ENCODE measurements at places on chromosomes 7 and 10. TPM values are rescaled to one million over a fixed set of nuclear protein-coding genes. Genes with fewer than 3 reads are reported as not detected.

TLX1 gene
- not detected for total RNA-seq

KCNH2 gene
- total RNA-seq: 4.6 TPM

C10orf53 gene
- not detected for total RNA-seq

ZKSCAN1 gene
- total RNA-seq: 70.8 TPM

STEAP4 gene
- not detected for total RNA-seq

EIF5AL1 gene
- total RNA-seq: 1.1 TPM

KNDC1 gene
- 2.6 TPM for total RNA-seq

GPR85 gene
- total RNA-seq: 1.3 TPM

LDB3 gene
- 3.9 TPM for total RNA-seq

CNPY1 gene
- not detected for total RNA-seq

NXPH1 gene
- not detected for total RNA-seq

SFTPA1 gene
- not detected for total RNA-seq

GRCh38 chr7:13518738-13519137 lies 470.7 kb downstream of the ETV1 start:
- DNase-seq: no peak

DNA sequence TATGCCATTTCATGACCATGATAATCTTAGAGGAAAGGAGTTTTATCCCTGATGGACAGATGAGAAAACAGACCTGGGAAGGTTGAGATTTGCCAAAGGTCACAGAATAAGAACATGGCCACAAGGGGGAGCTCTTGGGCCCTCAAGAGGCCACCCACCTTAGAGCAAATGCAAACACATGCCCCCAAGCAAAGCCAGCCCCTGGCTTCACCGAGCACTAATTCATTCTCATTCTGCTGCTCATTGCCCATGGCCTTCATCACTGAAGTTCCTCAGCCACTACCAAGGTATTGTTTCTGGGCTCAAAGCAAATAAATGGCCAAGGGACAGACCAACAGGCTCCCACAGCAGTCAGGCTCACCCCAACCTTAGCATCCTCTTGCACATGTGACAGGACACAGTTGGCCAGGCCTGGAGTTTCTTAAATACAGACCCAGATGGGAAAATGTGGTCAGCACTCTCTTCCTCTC lies 44.2 kb downstream of the PDLIM1 start:
- peak; percentile 56 for DNase-seq

DNA sequence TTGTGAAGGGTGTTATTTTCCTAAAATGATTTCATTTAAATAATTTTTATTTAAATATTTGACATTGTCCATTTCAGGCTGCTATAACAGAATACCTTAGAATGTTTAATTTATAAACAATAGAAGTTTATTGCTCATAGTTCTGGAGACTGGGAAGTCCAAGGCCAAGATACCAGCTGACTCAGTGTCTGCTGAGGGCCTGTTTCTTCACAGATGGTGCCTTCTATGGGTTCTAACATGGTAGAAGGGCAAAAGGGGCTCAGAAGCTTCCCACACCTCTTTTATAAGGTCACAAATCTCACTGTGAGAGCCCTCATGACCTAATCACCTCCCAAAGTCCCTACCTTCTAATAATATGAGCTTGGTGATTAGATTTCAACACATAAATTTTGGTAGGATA lies 50.7 kb downstream of the MTURN start:
- DNase-seq: no peak

DNA sequence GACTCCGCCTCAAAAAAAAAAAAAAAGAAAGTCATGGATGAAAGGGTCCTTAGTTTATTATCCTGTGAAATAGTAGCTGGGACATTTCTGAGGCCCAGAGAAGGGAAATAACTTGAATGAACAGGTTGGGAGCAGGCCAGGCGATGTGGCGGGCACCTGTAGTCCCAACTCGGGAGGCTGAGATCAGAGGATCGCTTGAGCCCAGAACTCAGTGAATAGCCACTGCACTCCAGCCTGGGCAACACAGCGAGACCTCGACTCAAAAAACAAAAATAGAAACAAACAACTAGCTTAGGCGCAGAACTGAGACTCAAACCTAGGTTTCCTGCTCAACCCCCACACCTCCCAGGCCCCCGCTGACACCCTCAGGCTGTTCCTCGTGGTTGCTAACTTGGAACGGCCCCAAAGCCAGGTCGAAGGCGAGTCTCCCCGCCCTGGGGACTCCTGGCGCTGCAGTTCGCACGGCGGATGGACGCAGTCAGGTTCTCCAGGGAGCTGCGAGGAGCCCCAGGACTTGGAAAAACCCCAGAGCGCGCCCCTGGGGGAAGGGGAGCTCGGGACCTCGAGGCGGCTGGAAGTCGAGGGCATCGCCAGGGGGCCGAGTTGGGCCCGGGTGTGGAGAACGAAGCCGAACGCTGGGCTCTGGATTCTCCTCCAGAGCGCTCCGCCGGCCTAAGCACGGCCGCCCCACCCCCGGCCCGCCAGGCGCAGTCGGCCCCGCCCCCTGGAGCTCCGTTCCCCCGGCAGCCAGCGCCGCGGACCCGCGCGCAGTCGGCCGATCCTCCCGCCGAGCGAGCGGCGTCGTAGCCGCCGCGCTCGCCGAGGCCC lies at the start of gene STOX1:
TSS of gene STOX1 (plus strand) at position 768 of the 828 bp plus-strand sequence. CDS start 93 bp downstream, outside the sequence.
- peak; percentile 46 for DNase-seq

GRCh38 chr10:90784771-90785170 lies 73.1 kb downstream of the HTR7 start:
- no peak for DNase-seq

DNA sequence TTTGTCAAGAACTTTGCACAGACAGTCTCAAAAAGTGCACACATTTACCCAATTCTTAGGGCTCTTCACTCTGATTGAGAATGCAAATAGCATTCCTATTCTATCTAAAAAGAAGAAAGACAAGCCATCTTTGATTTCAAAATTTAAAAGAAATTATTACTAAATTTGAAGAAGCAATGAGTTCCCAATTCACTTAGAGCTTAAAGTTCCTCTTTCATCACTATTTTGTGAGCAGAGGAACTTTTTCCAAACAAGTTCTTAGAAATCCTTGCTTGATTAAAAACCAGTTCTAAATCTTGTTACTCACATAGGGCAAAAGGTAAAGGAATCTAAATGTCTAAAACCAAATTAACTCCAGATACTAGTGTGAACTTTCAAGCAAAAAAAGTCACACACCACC lies 56.4 kb downstream of the TBXAS1 start:
- no peak for DNase-seq

- no peak for DNase-seq
Measured at GRCh38 chr7:104255616-104256015, 47.8 kb upstream of the ORC5 start.

GRCh38 chr7:144134116-144134515 lies 11.1 kb downstream of the OR2A14 start:
- DNase-seq: no peak

DNA sequence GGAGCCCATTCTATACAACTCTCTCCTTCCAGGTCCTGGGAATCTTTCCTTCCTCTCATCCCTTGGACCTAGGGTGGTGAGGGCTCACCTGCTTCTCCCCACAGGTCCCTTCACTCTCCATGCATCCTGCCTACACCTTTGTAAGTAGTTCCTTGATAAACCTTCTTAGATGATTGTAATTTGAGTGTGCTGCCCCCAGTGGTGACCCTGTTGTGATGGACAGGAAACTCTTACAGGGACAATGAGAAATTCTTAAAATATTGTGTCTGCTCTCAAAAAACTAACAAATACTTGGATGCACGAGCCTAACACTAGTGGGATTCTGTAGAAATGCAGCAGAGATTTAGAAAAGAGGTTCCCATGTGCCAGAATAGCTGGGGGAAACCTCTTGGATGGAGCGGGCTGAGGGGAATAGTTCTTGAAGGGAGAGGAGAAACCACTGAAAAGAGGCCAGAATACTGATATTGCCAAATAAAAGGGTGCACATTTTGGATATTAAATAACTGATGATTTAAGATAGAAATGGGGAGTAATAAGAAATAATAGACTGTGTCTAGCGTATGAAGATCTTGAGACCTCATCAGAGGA lies 6.7 kb upstream of the PAXIP1 start:
- no peak for DNase-seq

- DNase-seq: peak; percentile 27
Measured at GRCh38 chr7:28808796-28809533, 149.2 kb downstream of the TRIL start.

- DNase-seq: peak; percentile 84
Measured at GRCh38 chr7:18895456-18895855, 222.0 kb downstream of the TWIST1 start.

DNA sequence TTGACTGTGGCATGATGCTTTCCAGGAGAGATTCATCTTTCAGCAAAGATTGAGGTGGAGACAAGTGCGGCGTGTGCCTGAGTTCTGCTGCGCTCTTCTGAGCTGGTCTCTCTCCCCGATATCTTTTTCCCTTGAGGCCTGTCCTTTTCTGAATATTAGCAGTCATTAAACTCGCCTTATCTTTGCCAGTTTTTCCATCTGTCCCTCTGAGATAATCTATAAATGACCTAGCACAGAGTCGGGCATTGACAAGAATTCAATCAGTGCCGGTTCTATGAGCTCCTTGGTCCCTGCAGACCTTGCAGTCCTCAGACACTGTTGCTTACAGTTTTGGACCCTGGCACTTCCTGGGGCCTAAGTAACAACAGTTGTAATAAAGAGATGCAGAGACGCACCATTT lies 89.7 kb upstream of the IKZF1 start:
- DNase-seq: no peak

- DNase-seq: no peak
Measured at GRCh38 chr10:46542567-46543465, 13.6 kb downstream of the GPRIN2 start.

GRCh38 chr10:30413996-30414576 lies 19.9 kb upstream of the MAP3K8 start:
- DNase-seq: peak; percentile 32

DNA sequence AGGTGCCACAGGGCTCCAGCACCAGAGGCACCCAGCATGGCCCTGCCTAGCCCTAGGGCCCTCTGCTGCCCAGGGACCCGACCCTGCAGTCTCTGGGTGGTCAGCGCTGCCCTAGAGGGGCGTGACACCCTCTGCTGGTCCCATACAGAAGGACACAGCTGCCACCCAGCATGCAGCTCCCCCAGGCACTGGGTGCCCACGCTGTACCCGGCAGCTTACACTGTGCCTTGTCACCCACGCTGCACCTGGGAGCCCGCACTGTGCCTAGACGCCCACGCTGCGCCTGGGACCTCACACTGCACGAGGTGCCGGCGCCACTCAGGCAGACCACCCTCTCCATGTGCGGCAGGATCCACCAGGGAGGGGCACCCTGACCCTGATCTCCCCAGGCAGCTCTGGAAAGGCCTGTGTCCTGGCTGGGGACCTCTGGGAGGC lies 55.2 kb downstream of the PWWP2B start:
- DNase-seq: no peak

DNA sequence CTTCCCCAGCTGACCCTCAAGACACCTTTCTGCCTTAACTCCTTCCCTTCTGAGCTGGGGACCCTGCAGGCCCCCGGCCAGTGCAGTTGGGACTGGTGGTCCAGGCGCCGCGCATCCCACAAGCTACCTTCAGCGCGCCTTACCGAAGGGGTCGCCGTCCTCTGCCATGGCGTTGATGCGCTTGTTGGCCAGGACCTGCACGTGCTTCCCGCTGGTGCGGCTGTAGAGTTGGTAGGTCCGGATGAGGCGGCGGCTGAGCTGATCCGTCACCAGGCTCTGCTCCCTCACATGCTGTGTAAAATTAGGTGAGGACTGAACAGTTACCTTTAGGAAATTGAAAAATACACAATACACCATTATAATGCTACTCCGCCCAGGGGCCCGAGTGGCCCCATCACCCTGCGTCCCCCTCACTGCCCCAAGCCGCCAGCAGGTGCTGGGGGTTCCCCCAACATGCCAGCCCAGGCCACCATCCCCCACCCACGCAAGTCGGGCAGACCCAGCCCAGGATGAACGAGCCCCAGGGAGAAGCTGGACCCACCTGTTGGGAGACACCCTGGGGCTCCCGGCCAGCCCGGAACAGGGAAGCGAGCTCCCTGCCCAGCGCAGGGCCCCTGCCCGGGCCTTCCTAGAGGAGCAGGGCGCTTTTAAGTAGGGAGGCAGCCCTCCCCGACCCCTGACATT lies 1.2 kb downstream of the FGF8 start:
- DNase-seq: no peak

DNA sequence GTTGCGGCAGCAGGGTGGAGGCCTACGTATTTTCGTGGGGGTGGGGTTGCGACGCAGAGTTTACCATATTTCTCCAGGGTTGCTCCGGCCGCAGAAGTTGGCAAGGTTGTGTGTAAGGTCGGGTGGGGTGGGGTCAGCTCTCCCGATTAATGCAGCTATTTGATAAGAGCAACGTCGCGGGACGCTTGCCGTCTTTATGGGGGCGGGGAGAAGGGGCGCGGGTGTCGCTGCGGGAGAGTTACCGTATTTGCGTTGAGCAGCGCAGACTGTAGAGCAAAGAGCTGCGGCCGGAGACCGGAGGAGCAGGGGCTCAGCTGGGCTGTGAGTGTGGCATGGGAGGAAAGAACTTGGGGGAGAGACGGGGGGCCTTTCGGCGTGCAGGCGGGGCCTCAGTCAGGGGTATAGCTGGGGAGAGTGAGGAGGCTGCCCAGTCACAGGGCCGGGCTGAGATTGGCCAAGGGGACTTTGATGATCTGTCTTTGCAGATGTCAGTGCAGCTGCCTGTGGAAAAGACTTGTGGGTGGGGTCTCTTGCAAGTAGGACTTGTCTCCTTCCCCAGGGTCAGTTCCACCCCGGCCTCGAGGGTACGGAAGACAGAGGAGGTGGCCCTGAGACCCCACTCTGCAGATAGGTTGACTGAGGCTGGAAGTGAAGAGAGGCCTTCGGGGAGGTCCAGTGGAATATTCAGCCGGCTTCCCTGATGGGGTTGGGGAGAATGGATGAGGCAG lies 26.6 kb downstream of the ZNF775 start:
- DNase-seq: peak; percentile 29

GRCh38 chr7:147400221-147400689 lies 1190.3 kb upstream of the C7orf33 start:
- peak; percentile 54 for DNase-seq

GRCh38 chr7:41760293-41760692 lies 57.4 kb upstream of the INHBA start:
- no peak for DNase-seq

DNA sequence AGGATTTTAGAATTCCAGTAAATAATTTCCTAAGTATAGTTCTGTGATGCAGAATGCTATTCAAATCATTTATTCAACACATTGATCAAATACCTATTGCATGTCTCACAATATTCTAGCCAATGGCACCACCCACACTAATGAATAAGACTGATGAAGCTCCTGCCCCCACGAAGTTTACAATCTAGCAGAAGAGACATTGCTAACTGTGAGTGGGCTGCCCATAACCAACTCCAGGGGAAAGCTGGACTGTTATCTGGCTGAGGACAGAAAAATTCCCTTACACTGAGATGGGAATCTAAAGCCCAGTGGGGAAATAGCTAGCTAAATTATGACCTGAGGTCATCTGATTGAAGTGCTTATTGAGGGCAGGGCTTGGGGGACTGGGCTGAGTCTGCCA lies 128.8 kb upstream of the LYZL2 start:
- peak; percentile 73 for DNase-seq

GRCh38 chr10:34200355-34200901 lies 614.7 kb downstream of the PARD3 start:
- no peak for DNase-seq

DNA sequence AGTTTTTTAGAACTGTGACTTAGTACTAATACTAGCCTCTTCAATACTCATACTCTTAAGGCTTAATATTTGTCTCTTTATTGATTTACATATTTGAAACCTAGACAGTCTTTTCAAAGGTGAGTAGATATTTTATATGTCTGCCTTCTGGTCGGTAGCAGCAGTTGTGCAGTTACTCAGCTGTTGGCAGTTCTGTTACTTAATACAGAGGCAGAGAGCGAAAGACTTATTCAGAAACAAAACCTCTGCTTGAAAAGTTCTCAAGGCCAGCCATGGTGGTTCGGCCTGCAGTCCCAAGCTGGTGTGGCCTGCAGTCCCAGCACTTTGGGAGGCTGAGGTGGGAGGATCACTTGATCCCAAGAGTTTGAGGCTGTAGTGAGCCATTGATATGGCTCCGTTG lies 84.2 kb downstream of the AUTS2 start:
- DNase-seq: no peak

All from astrocyte (in vitro differentiated cells and primary cell).